Progenitor cell of endocrine pancreas (in vitro differentiated cells): ENCODE measurements at places on chromosomes 3 and 15.

GRCh38 chr3:134795746-134796280 is 753 bp downstream of the EPHB1 start:
- DNase-seq = peak; percentile 31

DNA sequence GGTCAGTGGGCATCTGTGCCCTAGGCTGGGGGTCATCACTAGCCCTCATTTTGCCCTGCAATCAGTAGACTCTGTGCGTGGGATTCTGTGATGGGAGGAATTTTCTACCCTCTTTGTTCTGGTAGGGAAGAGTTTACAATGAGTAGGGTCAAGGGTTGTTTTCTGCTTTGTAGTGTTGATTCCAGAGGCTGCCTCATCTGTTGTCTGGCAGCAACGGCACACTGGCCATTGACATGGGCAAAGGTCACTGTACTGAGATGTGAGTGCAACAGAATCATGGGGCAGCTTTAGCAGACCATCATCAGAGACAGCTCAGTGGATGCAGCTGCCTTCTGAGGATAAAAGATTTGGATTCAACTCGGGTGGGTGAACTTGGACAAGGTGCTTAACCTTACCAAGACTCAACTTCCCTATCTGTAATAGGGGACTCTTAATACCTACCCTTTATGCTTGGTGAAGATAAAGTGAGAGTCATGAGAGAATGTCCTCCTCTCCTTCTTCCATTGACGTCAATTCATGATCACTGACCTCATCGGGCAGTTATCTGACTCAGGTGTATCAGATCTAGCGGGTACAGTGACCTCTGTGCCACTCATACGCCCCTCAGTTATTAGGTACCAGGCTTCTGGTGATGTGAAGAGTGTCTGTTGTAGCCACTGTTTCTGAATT is 127.5 kb downstream of the RPLP1 start:
- DNase-seq = no peak

DNA sequence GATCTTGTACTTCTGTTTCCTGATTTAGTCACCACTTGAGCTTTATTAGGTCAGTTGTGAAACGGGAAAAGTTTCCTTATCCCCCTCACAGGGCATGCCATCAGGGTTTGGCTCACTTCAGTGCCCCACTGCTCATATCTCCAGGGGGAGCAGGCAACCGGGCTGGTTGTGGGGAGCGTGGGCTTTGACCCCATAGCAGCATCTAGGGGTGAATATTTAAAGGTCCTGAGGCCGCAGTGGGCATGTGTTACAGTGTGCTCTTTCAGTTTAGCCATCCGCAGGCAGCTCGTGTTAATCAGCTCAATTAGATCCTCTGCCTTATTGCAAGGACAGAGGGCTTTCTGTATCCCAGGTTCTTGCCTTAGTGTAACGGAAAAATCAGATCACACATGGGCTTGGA is 71.9 kb downstream of the MRPL46 start:
- DNase-seq = no peak

- peak; percentile 85 for DNase-seq
Measured at GRCh38 chr15:89760303-89761008, 9.4 kb upstream of the MESP1 start.

DNA sequence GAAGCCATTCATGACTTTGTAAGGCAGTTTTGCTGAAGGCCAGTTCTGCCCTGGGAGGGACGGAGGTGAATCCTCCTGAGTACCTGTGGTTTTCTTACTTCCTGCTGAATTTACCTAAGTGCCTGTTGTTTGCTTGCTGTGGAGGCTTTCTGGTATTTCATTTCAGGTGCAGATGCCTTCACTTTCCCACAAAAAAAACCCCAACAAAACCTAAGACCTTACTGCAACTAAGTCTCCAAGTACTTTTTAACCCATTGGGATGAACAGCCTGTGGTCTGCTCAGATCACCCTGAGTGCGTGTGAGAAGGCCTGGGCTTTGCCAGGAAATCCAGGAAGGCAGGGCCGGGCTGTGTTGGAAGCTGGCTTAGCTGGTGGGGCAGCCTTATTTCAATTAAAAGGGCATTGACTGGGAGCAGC is 65.3 kb downstream of the IGF1R start:
- DNase-seq = no peak

DNA sequence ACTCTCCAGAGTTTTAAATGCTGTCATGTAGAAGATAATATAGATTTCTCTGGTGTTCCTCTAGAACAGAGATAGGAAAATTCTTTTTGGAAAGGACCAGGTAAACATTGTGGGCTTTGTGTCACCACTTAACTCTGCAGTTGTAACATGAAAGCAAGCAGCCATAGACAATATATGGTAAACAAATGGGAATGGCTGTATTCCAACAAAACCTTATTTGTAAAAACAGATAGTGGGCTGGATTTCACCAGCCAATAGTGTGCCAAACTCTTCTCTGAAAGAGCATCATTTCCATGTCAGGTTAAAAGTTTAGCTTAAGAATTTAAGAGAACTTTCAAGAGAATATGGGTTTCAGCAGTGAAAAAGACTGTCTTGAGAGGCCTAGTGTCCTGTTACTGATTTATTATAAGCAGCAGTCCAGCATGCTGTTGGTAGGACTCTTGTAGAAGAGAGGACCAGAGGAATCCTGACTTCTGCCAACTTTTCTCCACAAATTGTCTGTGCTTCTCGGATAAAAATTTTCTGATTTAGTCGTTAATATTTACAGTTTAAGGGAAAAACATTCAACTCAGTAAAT is 107.7 kb downstream of the TCF12 start:
- no peak for DNase-seq

- no peak for DNase-seq
Measured at GRCh38 chr3:49889296-49889695, 14.4 kb downstream of the MST1R start.

DNA sequence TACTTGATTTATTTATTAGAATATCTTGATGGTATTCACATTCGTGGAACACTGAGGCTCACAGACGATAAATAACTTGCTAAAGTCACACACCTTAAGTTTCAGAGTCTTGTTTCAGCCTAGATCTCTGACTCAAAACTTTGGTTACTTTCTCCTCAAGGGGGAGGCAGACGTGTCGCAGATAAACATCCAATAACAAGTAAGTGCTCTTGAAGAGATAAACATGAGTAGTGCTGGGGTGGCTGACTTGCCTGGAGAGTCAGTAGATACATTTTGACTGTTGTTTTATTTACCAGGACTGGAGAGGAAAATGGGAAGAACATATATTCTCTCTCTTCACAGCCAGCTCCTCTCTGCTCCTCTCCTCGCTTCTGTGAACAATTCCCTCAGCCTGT is 31.3 kb downstream of the FBXO45 start:
- no peak for DNase-seq

DNA sequence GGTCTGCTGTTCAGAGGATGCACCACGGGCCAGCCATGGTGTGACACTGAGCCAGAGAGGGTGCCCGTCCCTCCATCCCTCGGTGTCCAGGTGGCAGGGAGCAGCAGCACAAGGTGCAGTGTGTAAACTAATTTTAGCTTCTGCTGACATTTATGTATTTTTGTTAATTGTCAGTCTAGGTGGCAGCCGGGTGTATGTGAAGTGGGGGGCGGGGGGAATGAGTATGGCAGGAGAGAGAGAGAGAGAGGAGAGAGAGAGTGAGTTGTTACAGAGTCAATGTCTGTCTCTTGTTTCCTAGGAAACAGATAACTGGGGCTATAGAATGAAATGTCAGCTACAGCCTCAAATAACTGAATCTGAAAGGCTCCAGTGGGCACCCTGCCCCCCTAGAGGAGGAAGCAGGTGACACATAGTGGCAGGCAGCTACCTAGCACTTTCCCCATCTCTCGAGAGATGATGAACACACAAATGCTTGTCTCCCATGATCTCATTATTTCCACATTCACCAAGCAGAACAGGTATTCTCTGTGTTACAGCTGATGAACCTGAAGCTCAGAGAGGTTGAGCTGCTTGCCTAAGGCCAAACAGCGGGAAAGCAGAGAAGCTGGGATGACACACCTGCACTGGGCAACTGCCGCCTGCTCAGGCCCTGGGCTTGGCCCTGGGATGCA is 24.7 kb downstream of the RASGRF1 start:
- DNase-seq = no peak

DNA sequence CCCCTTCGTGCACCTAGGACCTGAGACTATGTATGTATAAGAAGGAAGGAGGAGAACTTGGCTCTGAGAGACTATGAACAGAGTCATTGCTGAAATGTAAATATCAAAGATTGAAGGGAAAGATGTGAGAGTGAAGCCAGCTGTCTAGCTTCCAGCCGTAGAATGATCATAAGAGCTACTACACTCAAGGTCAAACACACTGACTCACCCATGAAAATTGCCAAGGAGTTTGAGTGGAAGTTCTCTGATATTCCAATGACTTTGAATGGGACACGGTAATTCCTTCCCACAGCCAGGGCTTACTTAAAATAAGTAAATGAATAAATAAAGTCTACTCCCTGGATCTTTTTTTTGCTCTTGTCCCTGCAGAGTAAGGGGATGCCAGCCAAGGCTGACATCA is 398.9 kb upstream of the TPRG1 start:
- no peak for DNase-seq

DNA sequence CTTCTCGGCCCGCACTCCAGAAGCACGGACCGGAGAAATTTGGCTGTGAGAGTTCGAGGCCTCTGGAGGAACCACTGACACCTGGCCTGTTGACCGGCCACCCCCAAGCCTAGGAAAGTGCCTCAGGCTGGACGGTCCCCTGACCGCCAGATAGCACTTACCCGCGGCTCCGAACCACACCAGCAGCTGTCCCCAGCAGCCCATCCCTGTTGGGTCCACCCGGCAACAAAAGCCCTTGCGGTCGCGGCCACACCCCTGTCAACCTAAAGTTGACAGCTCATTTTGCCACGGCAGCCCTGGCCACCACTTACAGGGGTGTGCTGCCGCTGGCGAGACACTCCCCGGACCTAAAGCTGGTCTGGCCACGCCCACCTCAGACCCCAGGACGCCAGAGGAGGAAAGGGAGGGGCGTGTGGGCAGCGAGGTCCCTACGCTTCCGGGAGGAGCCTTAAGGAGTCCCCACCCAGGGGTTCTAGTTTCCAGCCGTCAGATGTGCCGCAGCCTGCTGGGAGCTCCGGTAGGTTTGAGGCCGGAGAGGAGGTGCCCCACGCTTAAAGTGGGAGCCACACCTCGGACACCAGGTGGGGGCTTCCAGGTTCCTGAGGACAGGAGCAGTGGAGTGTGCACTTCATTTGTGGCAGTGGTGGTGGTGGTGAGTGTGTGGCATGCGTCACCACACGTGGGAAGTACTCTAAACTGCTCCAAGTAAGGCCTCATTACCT is at the start of gene LTK:
Gene LTK, minus strand, starts transcription at position 322 of the 722 bp plus-strand sequence. Its CDS starts 118 bp downstream, at position 204.
- no peak for DNase-seq

DNA sequence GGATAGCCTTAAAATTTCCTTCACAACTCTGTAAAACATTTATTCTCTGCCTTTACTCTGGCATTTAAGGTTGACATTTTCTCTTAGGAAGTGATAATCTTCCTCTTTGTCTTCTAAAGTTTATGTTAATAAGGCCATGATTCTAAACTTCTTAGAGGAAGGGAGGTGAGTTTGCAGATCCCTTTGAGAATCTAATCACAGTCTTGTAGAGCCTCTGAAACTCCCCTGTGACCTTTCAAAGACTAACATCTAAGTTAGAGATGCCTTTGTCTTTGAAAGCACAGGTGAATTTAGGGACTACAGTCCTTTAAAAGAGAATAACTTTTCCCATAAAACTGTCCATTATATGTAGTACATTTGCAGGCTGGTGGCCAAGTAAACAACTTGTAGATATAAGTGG is 115.1 kb downstream of the PLCL2 start:
- no peak for DNase-seq

GRCh38 chr15:100328796-100329195 is 13.0 kb downstream of the ADAMTS17 start:
- no peak for DNase-seq

DNA sequence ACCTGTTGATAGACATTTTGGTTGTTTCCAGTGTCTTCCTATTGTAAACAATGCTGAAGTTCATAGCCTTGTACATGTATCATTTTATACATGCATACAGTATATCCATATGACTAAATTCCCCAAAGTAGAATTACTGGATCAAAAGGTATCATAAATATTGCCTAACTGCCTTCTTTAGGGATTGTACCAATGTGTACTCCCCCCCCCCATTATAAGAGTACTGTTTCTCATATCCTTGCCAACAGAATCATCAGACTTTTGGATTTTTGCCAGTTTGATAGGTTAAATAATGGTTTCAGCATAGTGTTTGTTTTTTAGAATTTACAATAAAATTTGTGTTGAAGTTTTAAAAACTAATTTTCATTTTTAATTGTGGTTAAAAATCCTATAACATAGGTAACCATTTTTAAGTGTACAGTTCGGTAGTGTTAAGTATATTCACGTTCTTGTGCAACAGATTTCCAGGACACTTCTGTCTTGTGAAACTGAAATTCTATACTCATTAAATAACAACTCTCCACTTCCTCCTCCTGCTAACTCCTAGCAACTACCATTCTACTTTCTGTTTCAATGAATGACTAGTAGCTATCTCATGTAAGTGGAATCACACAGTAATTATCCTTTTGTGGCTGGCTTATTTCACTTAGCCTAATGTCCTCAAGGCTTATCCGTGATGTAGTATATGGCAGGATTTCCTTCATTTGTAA is 30.8 kb upstream of the MAP3K13 start:
- DNase-seq = no peak

- no peak for DNase-seq
Measured at GRCh38 chr3:160319322-160319721, 79.7 kb downstream of the IFT80 start.

GRCh38 chr3:101009386-101009785 is 16.2 kb upstream of the ABI3BP start:
- no peak for DNase-seq

DNA sequence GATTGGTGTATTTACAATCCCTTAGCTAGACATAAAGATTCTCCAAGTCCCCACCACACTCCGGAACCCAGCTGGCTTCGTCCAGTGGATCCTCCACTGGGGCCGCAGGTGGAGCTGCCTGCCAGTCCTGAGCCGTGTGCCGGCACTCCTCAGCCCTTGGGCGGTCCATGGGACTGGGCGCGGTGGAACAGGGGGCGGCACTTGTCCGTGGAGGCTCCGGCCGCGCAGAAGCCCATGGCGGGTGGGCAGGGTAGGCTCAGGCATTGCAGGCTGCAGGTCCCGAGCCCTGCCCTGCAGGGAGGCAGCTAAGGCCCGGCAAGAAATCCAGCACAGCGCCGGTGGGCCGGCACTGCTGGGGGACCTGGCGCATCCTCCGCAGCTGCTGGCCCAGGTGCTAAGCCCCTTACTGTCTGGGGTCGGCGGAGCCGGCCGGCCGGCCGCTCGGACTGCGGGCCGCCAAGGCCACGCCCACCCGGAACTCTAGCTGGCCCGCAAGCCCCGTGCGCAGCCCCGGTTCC is 3.5 kb upstream of the RNU5B-1 start:
- DNase-seq = no peak

- no peak for DNase-seq
Measured at GRCh38 chr3:190205739-190206138, 85.0 kb upstream of the P3H2 start.

DNA sequence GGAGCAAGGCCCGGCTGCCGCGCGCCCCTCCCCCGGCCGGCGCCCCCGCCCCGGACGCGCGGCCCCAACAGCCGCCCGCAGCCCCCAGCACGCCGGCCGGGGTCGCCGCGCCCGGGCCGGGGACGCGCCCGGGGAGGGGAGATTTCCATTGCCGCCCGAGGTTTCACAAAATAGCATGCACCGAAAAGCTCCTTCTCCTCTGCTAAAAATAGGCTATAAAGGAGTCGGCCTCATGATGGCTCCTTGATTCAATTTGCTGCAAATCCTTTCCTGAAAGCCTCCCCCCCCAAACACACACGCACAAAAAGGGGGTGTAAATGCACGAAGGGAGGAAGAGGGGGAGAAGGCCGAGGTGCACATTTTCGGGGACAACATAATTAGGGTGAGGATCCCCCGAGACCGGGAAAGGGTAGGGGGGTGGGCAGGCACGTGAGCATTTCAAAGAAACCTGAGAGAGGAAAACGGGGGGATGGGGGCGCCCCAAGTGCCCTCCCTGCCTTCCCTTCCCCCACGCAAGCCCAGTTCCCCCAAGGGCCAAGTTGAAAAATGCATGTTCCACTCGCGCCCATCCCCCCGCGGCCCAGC is 734 bp downstream of the TBL1XR1 start:
- DNase-seq = no peak
